Heart left ventricle (tissue), 16 donors: ENCODE measurements at places on chromosomes 5 and 9. TPM values are rescaled to one million over a fixed set of nuclear protein-coding genes. Genes with fewer than 3 reads are reported as not detected.

The PALM2AKAP2 gene
- 81.3 TPM for total RNA-seq

The TIFAB gene
- not detected for total RNA-seq

The NAIP gene
- 60.7 TPM for total RNA-seq

The CLINT1 gene
- total RNA-seq: 55.5 TPM

The DND1 gene
- not detected for total RNA-seq

The RNF183 gene
- total RNA-seq: not detected

The GMCL2 gene
- total RNA-seq: not detected

The MLANA gene
- total RNA-seq: not detected

The CRB2 gene
- not detected for total RNA-seq

The IFNA21 gene
- not detected for total RNA-seq

The LRRC70 gene
- total RNA-seq: 0.56 TPM

The TMC1 gene
- total RNA-seq: not detected

- no peak for DNase-seq
Observed at GRCh38 chr5:96790961-96791504, 16.7 kb downstream of the ERAP1 start.

DNA sequence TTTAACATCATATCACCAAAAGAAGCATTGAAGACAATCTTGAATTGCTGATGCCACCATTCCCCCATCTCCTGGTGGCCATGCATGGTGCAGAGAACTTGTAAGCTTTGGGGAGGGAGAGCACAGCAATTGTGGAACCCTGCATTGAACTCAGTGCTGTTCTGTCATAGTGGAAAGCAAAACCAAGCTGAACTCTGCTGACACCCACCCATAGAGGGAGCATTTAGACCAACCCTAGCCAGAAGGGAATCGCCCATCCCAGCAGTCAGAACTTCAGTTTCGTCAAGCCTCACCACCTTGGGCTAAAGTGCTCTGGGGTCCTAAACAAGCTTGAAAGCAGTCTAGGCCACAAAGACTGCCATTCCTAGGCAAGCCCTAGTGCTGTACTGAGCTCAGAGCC lies 37.4 kb upstream of the RUSC2 start:
- no peak for DNase-seq

DNA sequence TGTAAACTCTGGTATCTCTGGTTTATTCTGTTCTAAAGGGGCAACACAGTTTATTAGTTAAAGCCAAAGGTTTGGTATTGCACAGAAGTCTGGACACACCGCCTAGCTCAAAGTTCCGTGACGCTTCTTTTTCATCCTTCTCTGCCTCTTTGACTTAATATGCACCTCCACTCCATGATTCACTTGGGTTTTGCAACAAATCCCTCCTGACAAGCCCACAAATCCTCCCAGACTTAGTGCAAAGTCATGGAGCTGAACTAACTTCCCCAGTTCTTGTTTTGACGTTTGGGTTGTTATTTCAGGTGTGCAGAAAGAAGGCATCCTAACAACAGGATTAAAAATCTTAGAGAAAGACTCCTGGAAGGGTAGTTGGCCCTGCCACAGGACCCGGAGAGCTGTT lies 441.6 kb upstream of the DMAC1 start:
- no peak for DNase-seq

DNA sequence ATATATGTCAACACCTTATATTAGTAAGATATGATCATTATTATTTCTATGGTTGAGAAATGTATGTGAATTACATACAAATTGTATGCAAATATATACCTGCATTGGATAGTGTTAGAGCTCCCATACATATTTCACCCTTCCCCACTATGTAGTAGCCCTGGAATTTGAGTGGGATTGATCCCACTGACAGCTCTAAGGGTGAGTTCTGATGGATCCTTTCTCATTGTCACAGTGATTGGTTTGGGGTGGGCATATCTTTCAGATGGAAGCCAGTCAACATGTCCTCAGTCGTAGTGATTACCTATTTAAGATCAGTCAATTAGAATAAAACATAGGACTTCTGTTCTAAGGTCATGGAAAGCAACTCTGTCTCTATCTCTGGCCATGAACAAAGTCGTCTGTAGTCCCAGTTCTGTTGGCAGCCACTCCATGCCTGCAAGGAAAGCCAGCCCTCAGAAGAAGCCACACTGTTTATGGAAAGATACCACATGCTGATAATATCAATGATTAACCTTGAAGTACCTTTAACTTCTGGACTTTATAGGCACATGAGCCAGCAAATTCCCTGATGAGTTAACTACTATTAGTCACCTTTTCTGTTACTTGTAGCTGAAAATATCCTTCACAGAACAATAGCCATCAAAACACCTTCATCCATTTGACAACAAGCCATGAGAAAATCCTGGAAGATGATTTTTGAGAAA lies 5.1 kb upstream of the CCDC192 start:
- DNase-seq: no peak

DNA sequence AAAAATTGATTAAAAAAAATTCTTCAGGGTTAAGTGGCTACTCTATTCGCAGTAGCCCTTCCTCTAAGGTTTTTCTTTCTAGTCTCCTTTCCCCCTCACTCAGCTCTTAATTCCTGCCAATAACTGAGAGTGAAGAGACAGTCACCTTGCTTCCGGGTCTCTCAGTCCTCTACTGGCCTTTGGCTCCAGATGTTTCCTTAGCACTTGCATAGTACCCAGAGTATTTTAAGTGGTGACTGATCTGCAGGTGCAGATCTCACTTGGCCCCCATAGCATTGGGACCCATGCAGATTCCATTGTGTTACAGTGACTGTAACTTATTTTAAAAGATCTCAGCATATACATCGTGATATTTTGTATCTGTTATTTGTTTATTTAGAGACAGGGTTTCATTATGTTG lies 66.2 kb downstream of the GCNT1 start:
- DNase-seq: no peak

- DNase-seq: no peak
Observed at GRCh38 chr5:171783051-171783450, 2.6 kb upstream of the SMIM23 start.

GRCh38 chr5:135942202-135942771 lies 12.5 kb downstream of the LECT2 start:
- no peak for DNase-seq

DNA sequence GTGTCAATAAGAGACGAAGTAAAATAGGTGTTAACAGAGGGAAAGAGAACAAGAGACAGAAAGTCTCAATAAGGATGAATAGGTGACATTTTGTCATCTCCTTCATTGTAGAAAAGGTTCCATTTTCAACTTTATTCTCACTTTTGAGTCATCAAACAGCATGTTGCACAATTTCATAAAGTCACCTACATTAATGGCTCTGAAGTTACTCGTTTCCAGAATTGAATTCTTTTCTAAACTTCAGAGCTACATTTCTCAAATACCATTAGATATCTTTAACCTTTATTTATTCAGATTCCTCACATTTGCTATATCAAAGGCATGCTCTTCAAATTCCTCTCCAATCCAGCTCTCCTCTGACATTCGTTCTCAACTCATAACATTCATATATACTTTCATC lies 13.1 kb downstream of the ADAMTS6 start:
- no peak for DNase-seq

- DNase-seq: no peak
Observed at GRCh38 chr5:174454464-174454863, 269.9 kb upstream of the MSX2 start.

DNA sequence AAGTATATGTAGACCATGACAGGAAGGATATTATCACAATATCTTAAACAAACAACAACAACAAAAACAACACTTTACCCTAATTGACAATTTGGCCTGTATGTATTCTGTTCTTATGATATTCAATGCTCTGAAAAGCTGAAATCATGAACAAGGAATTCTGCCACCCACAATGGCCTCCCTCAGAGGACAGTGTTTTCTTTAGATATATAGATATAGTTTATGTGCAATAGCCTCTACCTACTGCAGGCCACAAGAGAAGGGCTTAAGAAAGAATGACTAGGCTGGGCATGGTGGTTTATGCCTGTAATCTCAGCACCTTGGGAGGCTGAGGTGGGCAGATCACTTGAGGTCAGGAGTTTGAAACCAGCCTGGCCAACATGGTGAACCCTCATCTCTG lies 104.8 kb downstream of the STARD4 start:
- DNase-seq: no peak

DNA sequence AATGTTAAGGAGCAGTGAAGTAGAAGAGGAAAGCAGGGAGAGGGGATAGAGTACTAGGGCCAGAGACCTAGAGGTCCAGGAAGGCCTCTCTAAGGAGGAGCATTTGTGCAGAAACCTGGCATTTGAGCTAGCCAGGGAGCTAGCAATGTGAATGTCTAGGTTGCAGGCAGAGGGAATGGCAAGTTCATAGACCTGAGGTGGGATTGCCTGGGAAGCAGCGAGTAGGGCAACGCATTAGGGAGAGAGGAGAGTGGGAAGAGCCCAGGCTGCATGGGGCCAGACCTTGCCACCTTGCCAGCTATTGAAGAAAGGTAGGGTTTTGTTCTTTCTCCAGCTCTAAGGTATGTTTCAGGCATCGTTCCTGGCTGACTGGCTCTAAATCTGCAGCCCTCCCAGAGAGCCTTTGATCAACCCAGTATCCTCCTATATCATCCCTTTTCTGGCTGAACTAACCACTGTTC lies 54.0 kb downstream of the SLC22A5 start:
- no peak for DNase-seq

DNA sequence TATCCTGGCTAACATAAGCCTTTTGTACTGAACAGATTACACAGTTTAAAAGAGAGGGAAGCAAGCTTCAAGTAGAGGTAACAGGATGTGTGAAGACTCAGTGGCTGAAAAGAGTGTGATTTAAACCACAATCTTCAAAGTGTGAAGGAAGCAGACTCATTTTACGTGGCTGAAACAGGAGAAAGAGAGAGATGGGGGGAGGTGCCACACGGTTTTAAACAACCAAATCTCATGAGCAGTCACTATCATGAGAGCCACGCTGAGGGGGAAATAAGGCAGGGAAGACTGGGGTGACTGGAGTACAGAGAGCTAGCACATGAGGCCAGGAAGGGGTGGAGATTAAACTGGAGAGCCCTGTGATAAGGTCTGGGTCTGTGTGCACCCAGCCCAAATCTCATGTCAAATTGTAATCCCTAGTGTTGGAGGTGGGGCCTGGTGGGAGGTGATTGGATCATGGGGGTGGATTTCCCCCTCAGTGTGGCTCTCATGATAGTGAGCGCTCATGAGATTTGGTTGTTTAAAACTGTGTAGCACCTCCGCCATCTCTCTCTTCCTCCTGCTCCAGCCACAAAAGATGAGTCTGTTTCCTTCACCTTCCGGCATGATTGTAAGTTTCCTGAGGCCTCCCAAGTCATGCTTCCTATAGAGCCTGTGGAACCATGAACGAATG lies 318.6 kb upstream of the CD180 start:
- DNase-seq: no peak

DNA sequence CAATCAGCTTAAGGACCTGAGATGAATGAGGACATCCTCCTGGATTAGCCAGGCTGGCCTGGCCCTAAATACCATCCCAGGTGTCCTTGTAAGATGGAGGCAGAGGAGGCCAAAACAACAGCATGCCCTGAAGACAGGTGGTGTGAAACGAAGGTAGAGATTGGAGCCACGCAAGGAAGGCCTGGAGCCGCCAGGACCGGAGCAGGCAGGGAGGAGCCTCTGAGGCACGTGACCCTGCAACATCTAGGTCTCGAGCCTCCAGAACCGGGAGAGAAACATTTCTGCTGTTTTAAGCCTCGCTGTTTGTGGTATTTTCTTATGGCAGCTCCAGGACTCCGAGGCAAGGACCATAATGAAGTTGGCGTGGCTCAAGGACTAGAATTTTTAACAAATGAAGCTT lies 9.7 kb upstream of the COL5A1 start:
- DNase-seq: no peak

GRCh38 chr9:19470981-19471650 lies 62.3 kb downstream of the ACER2 start:
- no peak for DNase-seq

- DNase-seq: no peak
Observed at GRCh38 chr5:17257705-17258273, 40.4 kb downstream of the BASP1 start.

- DNase-seq: no peak
Observed at GRCh38 chr5:83199126-83199525, 121.8 kb downstream of the XRCC4 start.

DNA sequence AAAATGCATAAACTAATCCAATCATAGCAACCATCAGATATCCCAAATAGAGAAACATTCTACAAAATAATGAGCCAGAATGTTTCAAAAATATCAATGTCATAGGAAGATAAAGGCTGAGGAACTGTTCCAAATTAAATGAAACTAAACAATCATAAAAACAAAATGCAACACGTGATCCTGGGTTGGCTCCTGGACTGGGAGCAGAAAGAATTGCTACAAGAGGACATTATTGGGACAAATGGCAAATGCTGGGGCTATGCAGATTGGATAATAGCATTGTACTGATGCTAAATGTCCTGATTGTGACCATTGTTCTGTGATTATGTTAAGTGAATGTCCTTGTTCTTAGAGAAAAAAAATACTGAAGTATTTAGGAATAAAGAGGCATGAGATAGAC lies 54.2 kb upstream of the AKNA start:
- no peak for DNase-seq

- DNase-seq: no peak
Observed at GRCh38 chr5:157555037-157555640, 20.4 kb downstream of the ADAM19 start.

DNA sequence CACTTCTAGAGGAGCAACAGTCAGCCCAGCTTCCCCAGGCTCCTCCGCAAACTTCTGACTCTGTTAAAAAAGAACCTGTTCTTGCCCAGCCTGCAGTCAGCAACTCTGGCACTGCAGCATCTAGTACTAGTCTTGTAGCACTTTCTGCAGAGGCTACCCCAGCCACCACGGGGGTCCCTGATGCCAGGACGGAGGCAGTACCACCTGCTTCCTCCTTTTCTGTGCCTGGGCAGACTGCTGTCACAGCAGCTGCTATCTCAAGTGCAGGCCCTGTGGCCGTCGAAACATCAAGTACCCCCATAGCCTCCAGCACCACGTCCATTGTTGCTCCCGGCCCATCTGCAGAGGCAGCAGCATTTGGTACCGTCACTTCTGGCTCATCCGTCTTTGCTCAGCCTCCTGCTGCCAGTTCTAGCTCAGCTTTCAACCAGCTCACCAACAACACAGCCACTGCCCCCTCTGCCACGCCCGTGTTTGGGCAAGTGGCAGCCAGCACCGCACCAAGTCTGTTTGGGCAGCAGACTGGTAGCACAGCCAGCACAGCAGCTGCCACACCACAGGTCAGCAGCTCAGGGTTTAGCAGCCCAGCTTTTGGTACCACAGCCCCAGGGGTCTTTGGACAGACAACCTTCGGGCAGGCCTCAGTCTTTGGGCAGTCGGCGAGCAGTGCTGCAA lies 72.8 kb downstream of the NUP214 start:
- no peak for DNase-seq

DNA sequence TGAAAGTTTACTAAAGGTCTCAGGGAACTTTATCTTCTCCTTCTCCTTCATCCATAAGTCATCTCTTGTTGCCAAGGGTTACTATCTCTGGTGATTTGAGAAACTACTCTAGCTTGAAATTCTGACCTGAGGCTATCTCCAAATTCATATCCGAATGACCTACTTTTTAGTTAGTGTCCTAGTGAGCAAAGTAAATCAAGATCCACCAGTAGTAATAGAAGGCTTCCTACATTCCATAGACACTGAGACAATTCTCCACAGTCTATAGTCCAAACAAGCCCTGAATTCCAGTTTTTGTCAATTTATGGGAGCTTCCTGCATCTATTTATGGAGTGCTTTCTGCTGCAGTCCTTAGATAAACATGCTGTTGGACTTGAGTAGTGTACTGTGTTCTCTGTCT lies 5.0 kb downstream of the IL7R start:
- no peak for DNase-seq
